Endodermal cell (in vitro differentiated cells): ENCODE measurements at places on chromosomes 1 and 21. TPM values are rescaled to one million over a fixed set of nuclear protein-coding genes. Genes with fewer than 3 reads are reported as not detected.

The DFFA gene
- 54.1 to 111 TPM (median 105 TPM) in 3 replicates for total RNA-seq

The PGLYRP4 gene
- not detected in 3 replicates for total RNA-seq

- H3K4me3 ChIP-seq = no peak overlapping the region
- H3K27me3 ChIP-seq = no peaks in the 10 kb centered on the region
- H3K36me3 ChIP-seq = no peaks in the 10 kb centered on the region
- peaks cover 2% of the 10 kb centered on the region for H3K4me1 ChIP-seq
- no peak overlapping the region for H3K27ac ChIP-seq
- no peak for DNase-seq
Observed at GRCh38 chr1:85318217-85318616, 41.8 kb upstream of the BCL10 start.

The FAM110D gene
- total RNA-seq = 0.77 and 1.1 TPM in 2 replicates

The CDC42 gene
- 283 and 312 TPM in 2 replicates for total RNA-seq

GRCh38 chr1:93001893-93002292 lies 40.6 kb upstream of the DIPK1A start:
- no peak overlapping the region for H3K27ac ChIP-seq
- peaks cover 4% of the 10 kb centered on the region for H3K4me1 ChIP-seq
- no peak overlapping the region for H3K4me3 ChIP-seq
- DNase-seq = no peak

The TNFSF18 gene
- not detected in 2 replicates for total RNA-seq

DNA sequence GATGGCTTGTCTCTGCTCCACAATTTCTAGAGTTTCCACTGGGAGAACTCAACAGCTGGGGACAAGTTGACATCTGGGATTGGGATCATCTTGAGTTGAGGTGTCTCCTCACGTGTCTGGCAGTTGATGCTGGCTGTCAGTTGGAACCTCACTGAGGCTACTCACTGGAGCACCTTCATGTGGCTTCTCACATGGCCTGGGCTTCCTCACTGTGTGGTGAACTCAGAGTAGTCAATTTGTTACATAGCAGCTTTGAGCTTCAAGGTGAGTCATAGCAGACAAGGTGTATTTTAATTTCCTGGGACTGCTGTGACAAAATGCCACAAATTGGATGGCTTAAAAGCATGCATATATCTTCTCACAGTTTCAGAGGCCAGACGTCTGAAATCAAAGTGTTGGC lies 44.0 kb downstream of the NTNG1 start:
- no peak overlapping the region for H3K27ac ChIP-seq
- no peaks in the 10 kb centered on the region for H3K36me3 ChIP-seq
- H3K4me1 ChIP-seq = peaks cover 11% of the 10 kb centered on the region
- H3K27me3 ChIP-seq = no peaks in the 10 kb centered on the region

DNA sequence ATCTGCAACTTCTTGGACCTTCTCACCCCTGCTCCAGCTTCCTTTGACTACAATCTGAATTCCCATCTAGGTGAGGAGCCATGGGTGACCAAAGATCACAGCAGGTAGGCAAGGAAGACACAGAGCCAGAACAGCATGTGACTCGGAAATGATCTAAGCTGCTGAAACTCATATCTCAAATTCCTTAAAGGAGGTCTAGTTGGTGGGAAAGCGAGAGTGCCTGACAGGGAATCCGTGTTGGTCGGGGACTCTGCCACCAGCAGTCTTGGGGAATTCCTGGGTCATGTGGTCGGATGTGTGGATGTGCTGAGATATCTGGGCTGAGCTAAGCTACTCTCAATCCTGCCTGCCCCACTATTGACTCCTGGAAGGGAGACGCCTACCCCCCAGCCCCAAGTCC lies 3.2 kb upstream of the NUAK2 start:
- no peaks in the 10 kb centered on the region for H3K27me3 ChIP-seq
- no peak overlapping the region for H3K27ac ChIP-seq
- H3K4me3 ChIP-seq = no peak overlapping the region
- H3K4me1 ChIP-seq = peaks cover 7% of the 10 kb centered on the region

GRCh38 chr1:20216574-20216973 lies 30.3 kb upstream of the PLA2G2C start:
- no peaks in the 10 kb centered on the region for H3K4me1 ChIP-seq
- no peak overlapping the region for H3K27ac ChIP-seq
- H3K36me3 ChIP-seq = no peaks in the 10 kb centered on the region

- H3K4me3 ChIP-seq = no peak overlapping the region
- H3K27me3 ChIP-seq = no peaks in the 10 kb centered on the region
- H3K27ac ChIP-seq = no peak overlapping the region
- no peak for DNase-seq
- H3K4me1 ChIP-seq = no peaks in the 10 kb centered on the region
Observed at GRCh38 chr21:29258626-29259338, 39.9 kb upstream of the BACH1 start.

DNA sequence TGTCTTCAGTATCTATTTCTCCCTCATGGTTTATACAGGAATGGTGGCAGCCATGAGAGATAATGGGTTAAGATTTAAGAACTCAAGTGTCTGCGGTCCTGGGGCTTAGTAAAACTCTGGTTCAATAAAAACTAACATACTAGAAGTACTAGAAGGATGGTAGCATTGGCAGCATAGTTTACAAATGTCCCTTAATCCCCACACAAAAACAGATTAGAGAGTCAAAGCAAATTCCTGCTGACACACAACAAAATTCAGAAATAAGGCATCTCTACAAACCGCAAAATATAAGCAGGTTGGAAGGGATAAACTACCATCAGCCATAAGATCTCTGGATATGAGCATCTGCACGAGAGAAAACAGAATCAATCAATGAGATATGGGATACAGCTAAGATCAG lies 234.4 kb downstream of the RERE start:
- no peaks in the 10 kb centered on the region for H3K27me3 ChIP-seq
- peaks cover 42% of the 10 kb centered on the region for H3K36me3 ChIP-seq
- H3K27ac ChIP-seq = no peak overlapping the region

The KLHDC9 gene
- total RNA-seq = 14.6 and 15.6 TPM in 2 replicates
